ENCODE measurements at places on chromosomes 16 and 17.

DNA sequence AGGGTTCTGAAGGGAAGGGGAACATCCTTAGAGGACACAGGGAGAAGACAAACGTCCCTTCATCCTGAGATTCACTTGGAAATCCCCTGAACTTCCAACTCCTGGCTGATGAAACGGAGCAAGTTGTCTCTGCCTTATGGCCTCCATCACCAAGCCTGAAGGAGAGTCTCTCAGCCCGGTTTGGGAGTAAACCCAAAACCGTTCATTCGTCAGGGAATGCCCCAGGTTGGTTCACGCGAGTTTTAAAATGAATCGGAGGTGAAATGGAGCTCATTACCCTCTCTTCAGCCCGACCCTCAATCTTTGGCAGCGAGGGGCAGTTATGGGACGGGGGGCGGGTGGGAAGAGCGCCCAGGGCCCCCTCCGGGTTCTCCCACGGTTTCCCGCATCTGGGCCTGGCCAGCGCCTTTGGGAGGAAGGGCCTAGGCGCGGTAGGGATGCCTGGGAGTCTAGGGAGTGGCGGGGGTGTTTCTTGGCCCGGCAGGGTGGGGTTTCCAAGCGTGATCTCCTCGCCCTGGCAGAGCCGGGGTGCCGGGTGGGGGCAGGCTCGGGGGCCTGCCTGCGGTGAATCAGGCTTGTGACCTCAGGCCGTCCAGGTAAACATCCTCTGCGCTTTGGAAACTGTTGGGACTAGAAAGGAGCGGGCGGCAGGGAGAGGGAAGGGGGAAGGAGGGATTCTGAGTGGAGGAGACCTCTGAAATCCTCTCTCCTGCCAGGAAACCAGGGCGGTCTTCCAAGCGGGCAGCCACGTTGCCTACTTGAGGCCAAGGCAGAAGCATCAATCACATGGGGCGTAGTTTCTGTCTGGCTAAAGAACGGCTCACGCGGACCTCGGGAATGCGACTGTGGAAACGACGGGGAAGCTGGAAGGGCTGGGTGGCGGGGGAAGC is 24.1 kb upstream of the HOXB13 start:
- no peak for DNase-seq

- peak; percentile 42 for DNase-seq
Observed at GRCh38 chr17:48194097-48194550, 86.6 kb downstream of the SNX11 start.

- DNase-seq = no peak
Observed at GRCh38 chr16:49617710-49618330, 238.1 kb downstream of the ZNF423 start.

- DNase-seq = no peak
Observed at GRCh38 chr16:89314357-89314756, 96.9 kb downstream of the ZNF778 start.

GRCh38 chr17:46192189-46192438 is 1.1 kb downstream of the KANSL1 start:
- no peak for DNase-seq

DNA sequence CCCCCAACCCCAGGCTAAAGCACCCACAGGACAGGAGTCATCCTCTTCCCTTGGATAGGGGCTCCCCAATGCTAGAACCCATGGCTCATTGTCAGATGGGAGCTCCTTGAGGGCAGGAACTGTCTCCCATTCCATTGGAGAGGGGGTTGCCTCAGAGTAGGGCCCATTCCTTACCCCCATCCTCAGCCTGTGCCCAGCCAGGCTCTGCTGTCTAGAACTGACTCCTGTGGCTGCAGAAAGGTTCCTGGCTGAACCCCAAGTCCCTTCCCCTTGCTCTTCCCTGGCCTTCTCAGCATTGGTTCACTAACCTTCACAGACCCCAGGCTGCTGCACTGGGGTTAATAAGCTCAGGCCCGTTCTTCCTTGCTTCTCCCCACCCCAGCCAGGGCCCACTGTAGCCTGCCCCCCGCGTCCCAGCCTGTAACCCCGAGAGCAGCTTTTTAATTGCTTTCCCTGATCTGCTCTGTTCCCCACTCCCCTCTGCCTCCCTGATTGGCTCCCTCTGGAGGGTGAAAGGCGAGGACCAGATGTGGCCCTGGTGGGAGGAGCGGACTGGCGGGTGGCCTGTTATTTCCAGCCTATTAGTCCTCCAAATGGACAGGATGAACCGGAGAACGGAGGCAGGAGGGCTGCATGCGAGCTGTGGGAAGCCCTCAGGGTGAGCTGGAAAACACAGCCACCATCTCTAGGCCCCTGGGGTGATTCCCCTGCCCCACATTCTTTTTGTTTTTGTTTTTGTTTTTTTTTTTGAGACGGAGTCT is 6.0 kb upstream of the GFAP start:
- DNase-seq = no peak

- peak; percentile 96 for DNase-seq
Observed at GRCh38 chr17:37643118-37643766, at the start of gene DDX52. TSS of gene DDX52 (minus strand) at chr17:37643446. CDS start at chr17:37643420, 26 bp downstream.

DNA sequence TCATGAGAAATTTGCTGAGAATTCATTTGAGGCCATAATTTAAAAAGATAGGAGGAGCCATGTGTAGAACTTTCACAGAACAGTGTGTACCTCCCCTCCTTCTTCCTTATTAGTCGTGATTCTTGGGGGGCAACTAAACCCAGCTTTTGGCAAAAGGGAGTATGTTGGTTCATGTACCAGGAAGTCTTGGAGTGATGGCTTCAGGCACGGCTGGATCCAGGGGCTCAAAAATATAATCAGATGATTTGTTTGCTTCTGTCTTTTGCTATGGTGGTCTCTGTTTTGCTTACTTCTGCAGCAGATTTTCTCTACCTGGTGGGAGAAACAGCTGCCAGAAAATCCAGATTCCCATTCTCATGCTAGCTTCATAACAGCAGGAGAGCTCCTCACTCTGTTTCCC is 629.9 kb downstream of the MAF start:
- no peak for DNase-seq

DNA sequence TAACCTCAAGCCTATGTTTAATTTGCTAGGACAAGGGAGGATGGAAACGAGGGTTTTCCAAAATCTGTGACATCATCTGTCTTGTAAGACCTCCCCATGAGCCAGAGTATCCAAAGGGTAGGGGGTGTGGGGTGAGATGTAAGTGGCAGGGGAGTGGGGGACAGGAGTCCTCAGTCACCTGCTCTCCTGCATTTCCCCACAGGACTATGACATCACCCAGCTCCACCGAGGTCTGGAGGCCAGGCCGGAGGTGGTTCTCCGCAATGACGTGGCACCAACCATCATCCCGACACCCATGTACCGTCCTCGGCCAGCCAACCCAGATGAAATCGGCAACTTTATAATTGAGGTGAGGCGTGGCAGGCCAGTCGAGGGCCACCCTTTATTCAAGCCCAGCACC is 41.5 kb upstream of the CDH1 start:
- DNase-seq = no peak

DNA sequence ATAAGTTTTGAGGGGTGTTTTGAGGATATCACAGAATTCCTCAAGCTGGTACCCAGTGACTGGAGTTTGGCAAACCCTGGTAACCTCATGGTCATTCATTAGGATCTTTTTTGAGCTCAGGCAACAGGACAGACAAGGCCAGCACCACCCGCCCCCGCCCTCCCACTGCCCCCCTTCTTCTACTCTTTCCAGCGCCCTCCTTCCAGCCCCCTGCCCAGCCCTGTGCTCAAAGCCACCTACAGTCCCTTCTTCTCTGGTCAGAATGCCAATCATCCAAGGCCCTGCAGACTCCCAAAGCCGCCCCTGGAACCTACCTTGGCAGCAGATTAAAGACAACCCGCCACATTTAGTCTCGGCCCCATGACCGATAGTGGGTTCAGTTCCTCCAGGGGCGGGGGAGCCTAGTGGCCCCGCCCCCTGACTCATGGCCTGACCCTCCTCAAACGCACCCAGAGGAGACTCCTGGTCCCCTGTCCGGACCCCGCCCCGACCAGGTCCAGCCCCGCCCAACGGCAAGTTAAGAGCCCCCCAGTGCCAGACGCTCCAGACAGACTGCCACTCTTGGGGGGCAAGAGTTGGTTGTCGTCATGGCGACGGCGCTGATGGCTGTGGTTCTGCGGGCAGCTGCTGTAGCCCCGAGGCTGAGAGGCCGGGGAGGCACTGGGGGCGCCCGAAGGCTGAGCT is at the start of gene NAGS:
Gene NAGS, plus strand, starts transcription at position 546 of the 684 bp plus-strand sequence. Its CDS starts 42 bp downstream, at position 588.
- no peak for DNase-seq
